NCI-H446 (cell line): ENCODE measurements at places on chromosomes 5 and 9.
A peak's percentile ranks its signal among the peaks of the same experiment; 100 is the strongest.

GRCh38 chr9:94480205-94480604, 74.7 kb upstream of the PCAT7 start:
- no peak for DNase-seq

DNA sequence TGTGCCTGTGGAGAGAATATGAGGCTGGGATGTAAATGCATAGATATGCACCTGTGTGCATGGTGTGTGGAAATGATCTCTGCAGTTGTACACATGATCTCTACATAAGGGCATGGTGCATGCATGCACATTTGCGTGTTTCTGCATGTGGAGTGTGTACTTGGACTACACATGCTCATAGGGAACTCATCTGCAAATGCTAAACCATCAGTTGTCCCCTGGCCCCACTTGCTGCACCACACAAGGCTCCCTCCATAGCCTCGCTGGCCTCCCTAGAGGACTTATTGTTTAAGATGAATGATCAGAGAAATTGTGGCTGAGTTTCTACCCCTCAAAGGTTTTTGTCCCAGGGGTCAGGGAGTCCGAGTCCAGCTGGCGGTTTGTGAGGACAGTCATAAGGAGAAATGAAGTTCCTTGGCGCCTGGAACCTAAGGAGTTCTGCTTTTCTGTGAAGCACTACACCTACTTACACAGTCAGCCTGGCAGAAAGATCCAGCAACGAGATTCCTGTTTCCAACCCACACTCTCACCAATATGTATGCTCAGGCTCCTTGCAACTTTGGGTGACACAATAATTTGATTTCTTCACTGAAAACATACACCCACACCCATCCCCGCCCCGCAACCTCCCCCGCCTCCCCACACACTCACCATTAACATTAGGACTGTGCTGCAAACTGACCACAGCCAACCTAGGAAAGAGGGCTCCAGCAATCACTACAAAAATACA, 79.9 kb upstream of the CPEB4 start:
- no peak for DNase-seq

DNA sequence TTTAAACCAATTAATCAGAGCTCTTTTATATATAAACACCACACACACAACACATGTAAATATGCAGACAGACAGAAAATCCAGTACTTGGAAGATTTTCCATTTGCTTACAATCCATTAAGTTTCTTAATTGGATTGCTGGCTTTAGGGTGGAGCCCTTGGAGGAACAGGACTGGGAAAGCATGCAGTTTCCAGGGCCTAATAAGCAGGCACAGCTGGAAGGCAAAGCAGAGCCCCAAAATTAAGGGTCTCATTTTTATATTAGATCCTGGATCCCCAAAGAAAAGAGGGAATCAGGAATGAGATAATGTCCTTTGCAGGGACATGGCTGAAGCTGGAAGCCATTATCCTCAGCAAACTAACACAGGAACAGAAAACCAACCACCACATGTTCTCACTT, 13.1 kb upstream of the SMC2 start:
- no peak for DNase-seq

- DNase-seq: no peak
Observed at GRCh38 chr5:117497601-117498000, 923.0 kb upstream of the SEMA6A start.

DNA sequence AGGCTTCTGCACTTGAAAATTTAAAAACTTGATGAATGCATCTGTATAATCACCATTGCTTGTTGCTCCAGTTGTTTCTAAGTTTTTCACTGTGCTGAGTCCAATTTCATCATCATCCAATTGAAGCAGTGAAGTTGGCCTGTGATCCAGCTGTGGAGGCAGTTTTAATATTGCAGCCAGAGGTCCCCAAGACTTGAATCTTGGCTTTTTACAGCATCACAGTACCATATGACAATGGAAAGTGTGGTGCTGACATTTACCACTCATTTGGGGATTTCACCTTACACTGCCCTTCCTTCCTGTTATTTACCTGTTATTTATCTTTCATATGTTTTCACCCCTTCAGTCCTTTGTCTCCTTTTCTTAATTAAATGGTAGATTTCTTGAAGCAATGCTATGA, 76.2 kb upstream of the SPIN1 start:
- no peak for DNase-seq

DNA sequence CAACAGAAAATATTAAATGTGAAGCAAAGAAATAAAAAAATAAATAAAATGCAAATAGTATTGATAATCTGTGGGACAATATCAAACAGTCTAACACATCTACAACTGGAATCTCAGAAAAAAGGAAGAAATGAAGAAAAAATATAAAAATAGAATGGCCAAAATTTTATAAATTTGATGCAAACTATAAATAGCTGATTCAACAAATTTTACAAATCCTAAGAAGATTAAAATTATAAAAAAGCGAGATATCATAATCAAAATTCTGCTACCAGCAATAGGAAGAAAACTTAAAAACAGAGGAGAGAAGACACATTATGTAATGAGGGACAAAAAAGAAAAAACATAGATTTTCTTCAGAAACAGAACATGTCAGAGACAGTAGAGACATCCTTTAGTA, 129.2 kb upstream of the IRX1 start:
- DNase-seq: no peak

DNA sequence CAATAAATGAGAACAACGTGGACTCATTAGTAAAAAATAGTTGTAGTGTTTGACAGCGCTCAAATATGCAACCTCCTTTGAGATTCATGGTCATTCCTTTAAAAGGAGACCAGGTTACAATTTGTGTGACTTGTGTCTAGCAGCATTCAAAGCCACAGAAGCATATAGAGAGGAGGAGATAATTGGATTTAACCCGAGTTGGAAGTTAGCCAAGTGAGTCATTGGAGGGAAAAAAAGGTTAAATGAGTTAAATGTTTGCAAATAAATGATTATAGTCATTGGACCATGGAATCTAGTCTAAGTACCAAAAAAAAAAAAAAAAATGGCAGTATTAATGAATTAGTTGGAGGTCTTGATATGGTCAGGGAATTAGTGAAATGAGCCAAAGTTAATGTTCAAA, 90.9 kb downstream of the ITGA1 start:
- no peak for DNase-seq

GRCh38 chr9:72362680-72363139, 2.3 kb downstream of the ZFAND5 start:
- DNase-seq: peak; percentile 25

DNA sequence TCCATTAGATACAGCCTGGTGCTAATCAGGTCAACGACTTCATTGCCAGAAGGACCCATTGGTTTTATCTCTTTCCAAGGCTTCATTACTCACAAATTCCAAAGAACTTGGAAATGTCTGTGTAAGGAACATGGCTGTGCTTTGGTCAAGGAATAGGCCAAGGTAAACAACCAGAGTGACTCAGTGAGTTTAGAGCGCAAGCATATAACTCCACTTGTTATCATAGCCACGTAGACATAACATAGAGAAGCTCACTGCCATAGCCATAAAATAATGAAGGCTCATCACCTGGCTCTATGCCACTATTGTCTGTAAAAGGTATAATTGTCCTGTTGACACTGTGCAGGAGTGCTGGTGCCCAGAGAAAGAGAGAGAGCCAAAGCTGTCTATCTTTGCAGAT, 139.3 kb upstream of the PLCXD3 start:
- DNase-seq: no peak

DNA sequence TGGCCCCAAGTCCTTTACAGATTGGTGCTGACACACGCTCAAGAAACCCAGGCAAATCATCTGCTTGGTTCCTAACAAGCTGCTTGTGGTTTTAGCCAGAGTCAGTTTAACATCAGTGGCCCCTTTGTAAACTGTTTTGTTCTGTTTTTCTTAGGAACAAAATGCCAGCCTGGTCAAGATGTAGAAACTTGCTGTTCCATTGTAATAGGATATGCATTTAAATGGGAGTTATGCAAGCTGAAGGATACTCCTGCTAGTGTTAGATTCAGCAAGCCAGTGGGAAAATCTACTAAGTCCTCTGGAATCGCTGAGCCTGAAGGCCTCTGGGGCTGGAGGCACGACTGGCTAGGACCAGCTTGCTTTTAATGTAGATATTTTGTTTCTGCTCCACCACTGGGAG, 391.1 kb downstream of the TLE4 start:
- no peak for DNase-seq

GRCh38 chr9:68777070-68777763, 72.2 kb downstream of the PIP5K1B start:
- DNase-seq: no peak

- no peak for DNase-seq
Observed at GRCh38 chr9:132792547-132792946, 85.5 kb downstream of the AK8 start.

GRCh38 chr9:75894566-75894965, 4.1 kb downstream of the PCSK5 start:
- no peak for DNase-seq

DNA sequence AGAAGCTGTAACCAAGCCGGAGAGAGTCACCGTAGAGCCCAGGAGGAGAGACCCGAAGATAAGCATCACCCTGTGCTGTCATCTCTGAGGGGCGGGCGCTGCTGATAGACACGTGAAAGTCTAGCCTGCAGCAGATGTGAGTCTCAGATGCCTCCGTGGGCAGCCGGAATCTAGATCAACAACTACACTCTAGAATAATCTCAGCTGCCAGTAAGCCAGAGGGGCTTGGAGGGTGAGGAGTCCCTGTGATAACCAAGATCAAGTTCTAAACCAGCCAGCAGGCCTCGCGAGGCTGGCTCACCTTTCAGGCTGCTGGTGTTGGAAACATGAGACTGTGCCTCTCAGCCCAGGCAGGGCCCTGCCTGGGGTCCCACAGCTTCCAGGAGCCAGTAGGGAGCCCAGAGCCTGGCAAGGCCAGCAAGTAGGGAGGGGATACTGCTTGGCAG, 54.1 kb downstream of the DAPK1 start:
- DNase-seq: no peak

DNA sequence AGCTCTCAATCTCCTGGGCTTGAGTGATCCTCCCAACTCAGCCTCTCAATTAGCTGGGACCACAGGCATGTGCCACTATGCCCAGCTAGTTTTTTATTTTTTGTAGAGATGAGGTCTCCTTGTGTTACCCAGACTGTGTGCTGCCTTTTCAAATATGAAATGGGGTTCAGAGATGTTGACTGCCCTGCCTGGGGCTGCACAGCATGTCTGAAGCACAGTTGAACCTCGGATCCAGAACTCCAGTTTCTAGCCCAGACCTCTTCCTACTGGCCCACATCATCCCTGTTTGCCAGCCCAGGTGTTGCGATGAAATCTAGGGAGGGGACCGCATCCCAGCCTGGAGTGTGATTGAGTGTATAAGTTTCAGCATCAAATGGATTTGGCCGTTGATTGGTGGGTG, 69.4 kb downstream of the HMCN2 start:
- no peak for DNase-seq

- DNase-seq: no peak
Observed at GRCh38 chr5:171595401-171595800, 176.0 kb downstream of the FGF18 start.

GRCh38 chr5:87868792-87869191, 399.9 kb downstream of the TMEM161B start:
- no peak for DNase-seq

GRCh38 chr9:37036776-37037502, 2.9 kb upstream of the PAX5 start:
- no peak for DNase-seq
